ENCODE measurements at places on chromosomes 7 and 10.
A peak's percentile ranks its signal among the peaks of the same experiment; 100 is the strongest.

- DNase-seq = peak; percentile 77
Observed at GRCh38 chr7:106659963-106660861, 746 bp downstream of the CCDC71L start.

GRCh38 chr10:91996266-91996665 is 72.7 kb downstream of the BTAF1 start:
- DNase-seq = no peak

DNA sequence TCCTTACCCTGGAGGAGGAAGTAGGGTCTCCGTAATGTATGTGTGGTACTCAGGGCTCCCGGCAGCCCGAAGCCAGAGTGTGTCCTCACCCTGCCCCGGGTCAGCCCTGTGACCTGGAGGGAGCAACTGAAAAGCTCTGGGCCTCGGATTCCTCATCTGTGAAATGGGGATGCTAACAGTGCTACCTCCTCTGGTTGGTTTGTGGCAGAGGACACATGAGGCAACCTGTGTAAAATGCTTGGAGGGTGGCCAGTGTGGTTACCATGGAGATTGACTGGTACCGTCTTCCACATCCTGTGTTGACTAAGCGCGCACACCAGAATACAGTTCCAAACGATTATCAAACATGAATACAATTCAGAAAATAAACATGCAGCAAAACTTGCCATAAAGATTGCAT is 163.8 kb upstream of the KLF6 start:
- DNase-seq = no peak

- peak; percentile 20 for DNase-seq
Observed at GRCh38 chr7:30612658-30613265, 18.1 kb downstream of the GARS1 start.

GRCh38 chr7:45923290-45923689 is 2.2 kb upstream of the IGFBP3 start:
- peak; percentile 58 for DNase-seq

DNA sequence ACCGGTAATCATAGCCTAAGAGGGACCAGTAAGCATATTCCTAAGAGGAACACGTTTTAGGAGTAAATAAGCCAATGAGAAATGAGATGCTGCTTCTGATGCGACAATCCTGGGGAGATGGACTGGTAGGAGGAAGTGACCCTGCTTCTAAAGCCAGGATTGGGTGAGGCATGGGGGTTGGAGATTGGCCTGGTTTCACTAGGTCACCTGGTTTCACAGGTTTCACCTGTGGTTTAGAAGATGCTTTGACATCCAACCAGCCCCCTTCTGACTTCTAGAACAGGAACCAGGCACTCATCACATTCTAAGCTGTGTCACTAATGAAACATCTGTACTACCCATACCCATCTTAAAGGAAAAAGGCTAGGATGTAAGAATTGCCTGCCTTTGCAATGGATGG is 53.0 kb upstream of the BAMBI start:
- no peak for DNase-seq

- no peak for DNase-seq
Observed at GRCh38 chr7:157355784-157356511, 19.1 kb downstream of the DNAJB6 start.

DNA sequence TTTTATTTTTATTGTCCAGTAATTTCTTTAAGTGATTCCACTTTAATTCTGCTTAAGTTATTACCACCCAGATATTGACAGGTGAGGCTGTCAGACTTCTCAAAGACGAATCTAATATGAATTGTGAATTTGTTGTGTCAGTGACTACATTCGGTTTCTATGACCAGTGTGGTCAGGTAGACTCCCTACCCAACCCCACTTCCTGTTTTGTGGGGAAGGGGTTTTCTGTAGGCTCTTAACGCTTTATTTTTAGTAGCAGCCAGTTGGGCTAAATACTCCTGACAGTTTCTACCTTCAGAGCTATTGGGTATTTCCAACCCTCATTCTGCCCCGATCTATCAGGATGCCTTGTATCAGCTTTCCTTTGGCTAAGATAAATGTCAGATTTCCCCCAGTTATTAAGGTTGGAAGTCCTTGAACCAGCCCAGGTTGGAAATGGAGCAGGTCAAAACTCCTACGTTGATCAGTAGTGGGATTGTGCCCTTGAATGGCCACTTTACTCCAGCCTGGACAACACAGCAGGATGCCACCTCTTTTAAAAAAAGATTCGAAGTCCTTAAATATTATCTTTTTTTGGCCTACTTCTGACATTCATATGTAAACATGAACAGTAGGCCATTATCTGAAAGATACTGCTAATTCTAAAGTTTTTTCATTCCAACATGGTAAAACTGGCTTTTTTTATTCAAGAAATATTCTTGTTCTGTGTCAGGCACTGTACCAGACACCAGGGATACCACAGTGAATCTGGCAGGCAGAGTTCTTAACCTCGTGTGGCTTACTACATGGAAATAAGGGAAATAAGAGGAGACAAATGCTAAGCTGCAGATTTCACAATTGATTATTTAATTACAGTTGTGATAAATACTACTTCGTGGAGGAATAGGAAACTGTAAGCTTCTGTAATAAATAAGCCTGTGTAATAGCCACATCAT is 133.3 kb upstream of the SAMD8 start:
- DNase-seq = no peak

- DNase-seq = peak; percentile 51
Observed at GRCh38 chr7:26278770-26279169, 12.9 kb upstream of the SNX10 start.

DNA sequence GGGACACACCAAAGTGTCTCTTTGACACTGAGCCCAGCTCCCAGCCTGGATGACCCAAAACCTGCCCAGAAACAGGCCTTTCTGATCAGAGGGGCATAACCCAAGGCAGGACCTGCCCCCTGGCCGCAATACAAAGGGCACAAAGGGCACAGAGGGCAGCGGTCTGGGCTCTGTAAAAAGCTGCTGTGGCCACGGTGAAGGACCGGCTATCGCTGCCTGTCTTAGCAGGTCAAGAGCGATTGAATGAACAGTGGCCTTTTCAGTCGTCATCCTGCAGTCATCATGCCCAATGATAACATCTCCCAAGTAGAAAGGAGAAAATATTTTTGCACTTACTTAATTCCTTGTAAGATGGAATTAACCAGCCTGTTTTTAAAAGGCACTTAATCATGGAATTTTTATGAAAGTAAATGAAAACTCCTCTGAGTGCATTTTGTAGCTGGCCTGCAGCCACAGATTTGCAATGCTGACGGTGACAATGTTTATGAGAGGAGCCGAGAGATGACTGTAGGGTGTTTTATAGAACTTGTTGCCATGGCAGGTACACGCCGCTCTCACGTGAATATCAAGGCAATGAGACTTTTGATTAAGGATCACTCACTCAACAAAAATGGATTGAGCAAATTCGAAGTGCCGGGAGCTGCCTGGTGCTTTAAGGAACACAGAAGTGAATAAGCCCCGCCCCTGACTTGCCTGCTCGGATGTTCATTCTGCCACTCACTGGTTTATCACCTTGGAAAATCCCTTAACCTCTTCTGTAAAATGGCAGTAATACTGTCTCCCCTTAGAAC is 47.3 kb upstream of the BHLHA15 start:
- peak; percentile 4 for DNase-seq

Data from HCEC 1CT (cell line).